ENCODE measurements at places on chromosomes 6 and 20.

DNA sequence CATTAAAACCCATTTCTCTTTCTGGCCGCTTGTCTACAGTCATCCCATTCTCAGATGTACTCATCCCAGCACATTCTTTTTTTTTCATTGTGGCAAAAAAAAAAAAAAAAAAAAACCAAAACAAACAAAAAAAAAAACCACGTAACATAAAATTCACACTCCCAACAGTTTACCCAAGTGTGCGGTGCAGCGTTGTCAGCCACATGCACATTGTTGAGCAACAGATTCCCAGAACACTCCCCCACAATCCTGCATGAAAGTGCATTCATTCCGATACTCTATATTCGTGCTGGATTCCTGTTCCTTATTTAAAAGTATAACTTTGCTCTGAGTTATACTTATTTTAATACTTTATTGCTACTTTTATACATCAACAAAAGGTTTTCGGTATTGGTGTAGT, 96.0 kb downstream of the SASH1 start:
- DNase-seq = no peak

GRCh38 chr6:37867756-37868446, 48.4 kb downstream of the ZFAND3 start:
- no peak for DNase-seq

DNA sequence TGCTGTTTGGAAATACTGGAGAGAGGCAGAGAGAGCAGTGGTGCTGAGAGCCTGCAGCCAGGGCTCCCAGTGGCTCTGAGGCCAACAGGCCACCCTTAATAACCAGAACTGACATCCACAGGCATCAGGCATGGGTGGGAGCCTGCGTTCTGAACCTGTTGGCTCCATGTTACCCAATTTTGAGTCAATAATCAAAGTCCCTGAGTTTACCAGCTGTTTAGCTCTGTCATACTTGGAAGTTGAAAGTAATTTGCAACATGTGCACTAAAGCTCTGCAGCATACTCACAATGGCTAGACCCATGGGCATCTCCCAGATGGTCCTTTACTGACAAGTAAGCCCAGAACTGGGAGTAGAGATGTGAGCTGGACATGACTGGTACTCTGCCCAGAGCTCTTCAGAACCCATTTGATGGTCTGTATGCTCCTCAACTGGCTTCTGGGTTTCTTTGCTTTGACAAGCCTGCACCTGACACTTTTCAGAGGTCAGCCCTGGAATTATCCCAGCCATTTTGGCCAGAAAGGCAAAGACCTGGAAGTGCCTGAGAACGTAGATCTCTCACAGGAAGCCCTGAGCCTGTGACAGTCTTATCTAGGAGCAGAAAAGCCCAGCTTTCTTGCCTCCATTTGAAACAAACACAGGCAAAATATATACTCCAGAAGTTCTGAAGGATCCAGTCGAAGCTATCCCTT, 122.4 kb upstream of the CITED2 start:
- DNase-seq = no peak

DNA sequence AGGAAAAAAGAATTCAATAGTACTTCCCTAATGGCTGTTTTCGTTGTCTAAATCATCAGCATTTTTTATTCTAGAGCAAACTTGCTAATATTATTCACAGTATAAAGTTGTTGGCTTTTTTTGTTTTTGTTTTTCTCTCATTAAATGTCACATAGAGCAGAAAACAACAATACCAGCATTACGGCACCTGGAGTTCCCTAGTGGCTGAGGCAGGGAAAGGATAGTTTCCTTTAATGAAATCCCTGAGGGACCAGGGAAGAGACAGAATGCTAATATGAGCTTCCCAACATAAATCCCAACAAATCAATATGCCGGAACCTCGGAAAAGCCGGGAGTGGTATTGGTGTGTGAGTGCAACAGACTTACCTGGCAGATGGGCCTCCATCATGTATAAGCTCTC, 235.2 kb upstream of the ASCC3 start:
- no peak for DNase-seq

GRCh38 chr6:38567436-38567835, 72.3 kb downstream of the BTBD9 start:
- DNase-seq = peak; percentile 84

DNA sequence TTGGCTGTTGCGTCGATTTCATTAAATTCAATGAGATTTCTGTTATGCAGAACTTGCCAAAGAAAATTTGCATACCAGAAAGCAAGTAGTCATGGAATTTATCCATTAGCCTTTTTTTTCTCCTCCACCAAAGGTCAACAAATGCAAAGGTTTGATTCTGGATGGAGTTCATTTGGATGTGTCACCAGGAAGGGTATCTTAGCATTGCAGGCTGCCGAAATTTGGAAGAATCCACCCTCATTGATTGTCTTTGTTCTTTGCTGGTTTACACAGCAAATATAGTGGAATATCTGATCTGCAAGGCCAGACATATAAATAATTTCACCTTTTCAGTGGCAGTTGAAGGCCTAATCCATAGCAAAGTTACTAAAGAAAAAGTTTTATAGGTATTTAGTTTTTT, 229.4 kb upstream of the SLC35B3 start:
- DNase-seq = no peak
